Mucosa of descending colon (tissue), 3 donors: ENCODE measurements at places on chromosomes 3 and 15. TPM values are rescaled to one million over a fixed set of nuclear protein-coding genes. Genes with fewer than 3 reads are reported as not detected.

The SLC24A5 gene
- total RNA-seq, result not detected

The LRRC49 gene
- 5.7 TPM for total RNA-seq

The FAM43A gene
- total RNA-seq, result 12.7 TPM

The KY gene
- total RNA-seq, result 0.14 TPM
